Stomach (tissue), 19 donors: ENCODE measurements at places on chromosomes 7 and 10. TPM values are rescaled to one million over a fixed set of nuclear protein-coding genes. Genes with fewer than 3 reads are reported as not detected.

DNA sequence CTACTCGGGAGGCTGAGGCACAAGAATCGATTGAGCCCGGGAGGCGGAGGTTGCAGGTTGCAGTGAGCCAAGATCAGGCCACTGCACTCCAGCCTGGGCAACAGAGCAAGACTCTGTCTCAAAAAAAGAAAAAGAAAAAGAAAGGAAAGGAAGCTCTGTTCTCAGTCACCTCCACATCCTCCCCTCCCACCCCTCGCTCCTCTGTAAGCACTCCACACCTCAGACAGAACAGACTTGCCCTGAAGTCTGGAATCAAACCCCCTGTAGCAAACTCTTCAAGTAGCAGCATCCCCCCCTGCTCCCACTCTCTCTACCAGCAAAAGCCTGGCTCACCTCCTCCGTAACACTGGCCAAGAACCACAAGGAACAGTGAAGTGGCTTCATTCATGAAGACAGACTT lies 66.7 kb downstream of the PARD3 start:
- DNase-seq = no peak

GRCh38 chr7:95867309-95867708 lies 95.0 kb downstream of the DYNC1I1 start:
- no peak for DNase-seq

GRCh38 chr10:62503872-62504271 lies 129.7 kb downstream of the ZNF365 start:
- DNase-seq = no peak

- no peak for DNase-seq
Observed at GRCh38 chr10:19843487-19843886, 27.3 kb downstream of the PLXDC2 start.

DNA sequence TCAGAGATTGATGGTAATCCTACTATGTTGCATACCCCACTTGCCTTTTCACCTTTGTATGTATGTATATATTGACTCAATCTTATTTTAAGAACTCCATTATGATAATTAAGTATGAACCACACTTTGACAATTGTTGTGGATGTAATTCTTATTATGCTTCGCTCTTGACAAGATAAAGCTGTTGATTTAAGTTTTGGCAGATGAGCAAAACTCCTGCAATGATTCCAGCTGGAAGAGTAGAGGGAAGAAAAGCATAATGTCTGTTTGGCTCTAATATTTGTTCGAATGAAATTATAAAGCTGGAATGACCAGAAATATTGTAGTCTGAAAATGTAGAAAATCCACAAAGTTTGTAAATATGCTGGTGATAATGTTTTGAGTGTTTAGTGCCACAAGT lies 83.8 kb upstream of the AKR1E2 start:
- no peak for DNase-seq

- no peak for DNase-seq
Observed at GRCh38 chr7:112036071-112036470, 170.1 kb downstream of the DOCK4 start.

DNA sequence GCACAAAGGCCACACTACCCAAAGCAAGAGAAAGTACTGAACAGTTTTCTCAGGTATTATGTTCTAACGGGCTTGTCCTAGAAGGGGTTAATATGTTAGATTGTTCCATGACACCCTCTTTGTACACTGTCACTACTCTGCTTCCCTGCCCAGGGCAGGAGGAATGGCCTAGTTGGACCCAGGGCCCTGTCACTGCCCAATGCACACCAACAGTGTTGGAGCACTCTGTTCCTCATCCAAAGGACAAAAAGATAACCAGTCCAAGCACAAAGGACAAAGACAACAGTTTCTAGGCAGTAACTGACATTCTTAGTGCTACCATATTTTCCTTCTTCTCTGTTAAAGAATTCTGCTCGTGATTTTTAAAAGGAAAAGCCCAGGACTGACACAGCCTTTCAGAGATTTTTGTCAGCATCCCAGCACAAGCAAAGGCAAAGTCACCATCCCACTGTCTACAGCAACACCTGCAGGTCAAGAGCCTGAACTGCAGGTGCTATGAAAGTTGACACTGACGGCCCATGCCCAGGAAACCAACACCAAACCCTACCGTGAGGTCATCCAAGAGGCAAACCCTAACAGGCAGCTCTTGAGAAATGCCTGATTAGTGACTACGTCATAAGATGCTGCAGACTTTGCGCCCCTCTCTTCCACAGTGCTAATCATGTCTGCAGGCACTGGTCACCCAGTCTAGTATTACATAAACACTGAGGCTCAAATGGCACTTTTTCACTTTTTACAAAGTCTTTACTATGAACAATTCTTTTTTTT lies 13.2 kb downstream of the NUDCD3 start:
- peak; percentile 85 for DNase-seq

DNA sequence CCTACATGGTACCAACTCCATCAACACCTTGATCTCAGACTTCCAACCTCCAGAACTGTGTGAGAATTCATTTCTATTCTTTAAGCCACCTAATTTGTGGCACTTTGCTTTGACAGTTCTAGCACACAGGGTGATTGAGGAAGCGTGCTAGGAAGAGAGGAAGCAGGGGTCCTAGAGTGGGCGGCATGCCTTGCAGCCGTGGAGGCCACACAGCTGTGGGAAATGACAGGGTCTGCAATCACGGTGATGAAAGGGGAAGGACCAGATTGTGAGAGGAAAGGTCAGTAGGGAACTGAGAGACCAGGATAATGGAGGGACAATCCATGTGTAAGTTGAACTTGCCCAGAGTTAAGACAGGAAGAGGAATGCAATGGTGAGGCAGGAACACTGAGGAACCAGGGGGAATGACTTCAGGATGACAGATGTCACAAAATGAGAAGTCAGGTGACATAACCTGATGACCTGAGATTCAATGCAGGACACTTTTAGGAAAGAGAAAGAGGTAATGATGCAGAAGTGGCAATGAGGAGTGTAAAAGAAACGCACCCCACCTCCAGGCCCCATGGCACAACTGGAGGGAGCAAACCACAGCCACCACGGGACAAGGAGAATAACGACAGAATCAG lies 87.3 kb upstream of the PIK3CG start:
- DNase-seq = no peak

- DNase-seq = no peak
Observed at GRCh38 chr10:97053276-97053675, 132.5 kb downstream of the SLIT1 start.

GRCh38 chr7:4026941-4027486 lies 655.1 kb upstream of the FOXK1 start:
- DNase-seq = no peak

- no peak for DNase-seq
Observed at GRCh38 chr7:28879105-28879504, 79.0 kb downstream of the TRIL start.

- no peak for DNase-seq
Observed at GRCh38 chr10:22612318-22612717, 102.1 kb downstream of the PIP4K2A start.

- peak; percentile 59 for DNase-seq
Observed at GRCh38 chr10:51035344-51035743, 38.9 kb upstream of the PRKG1 start.

- no peak for DNase-seq
Observed at GRCh38 chr7:22895140-22895827, 72.6 kb upstream of the TOMM7 start.

DNA sequence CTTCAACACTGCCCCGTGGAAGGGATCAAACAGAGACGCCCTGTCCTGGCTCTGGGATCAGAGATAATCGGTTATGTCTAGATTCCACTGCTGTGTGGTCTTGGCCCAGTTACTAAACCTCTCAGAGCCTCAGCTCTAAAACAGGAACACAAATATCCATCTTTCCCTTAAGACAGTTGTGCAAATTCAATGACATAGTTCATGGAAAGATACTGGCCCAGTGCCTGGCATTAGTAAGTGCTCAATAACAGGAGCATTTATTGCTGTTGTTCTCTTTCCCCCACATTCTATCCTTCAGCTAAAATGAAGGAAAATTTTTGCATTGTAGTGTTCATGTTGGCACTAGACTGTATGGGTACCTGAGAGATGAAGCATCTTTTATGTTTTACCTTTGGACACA lies 58.6 kb downstream of the TACC2 start:
- DNase-seq = no peak

DNA sequence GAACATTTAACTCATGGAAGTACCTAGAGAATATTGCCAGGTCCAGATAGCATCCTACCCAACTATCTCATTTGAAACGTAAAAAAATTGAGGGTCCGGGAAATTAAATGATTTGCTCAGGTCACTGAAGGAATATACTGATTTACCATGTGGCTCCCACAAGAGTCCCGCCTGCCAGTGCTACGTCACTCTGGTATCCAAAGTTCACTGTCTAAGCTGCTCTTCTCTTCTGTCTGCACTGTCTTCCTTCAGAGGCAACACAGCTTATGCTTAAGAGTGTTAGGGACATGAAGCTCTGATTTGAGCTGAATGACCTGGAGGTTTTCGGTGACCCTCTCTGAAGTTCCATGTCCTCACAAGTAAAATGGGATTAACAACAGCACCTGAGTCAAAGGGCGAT lies 114.6 kb downstream of the PDE1C start:
- DNase-seq = no peak

DNA sequence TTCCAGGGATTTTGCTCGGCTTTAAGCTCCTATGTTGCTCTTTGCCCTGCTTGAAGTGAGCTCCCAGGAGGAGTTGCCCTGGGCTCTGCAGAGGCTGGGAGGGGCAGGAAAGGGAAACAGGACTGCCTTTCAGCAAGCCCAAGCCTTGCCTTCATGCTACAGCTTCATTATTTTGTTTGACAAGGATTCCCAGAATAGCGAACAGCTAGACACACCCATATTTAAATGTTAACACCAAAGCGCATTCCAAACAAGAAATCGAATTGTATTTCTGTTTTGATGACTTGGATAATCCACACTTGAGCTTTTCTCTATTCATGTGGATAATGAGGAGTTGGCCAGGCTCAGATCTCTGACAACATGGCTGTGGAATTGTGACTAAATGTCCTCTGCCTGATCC lies 6.3 kb downstream of the KIAA1217 start:
- DNase-seq = no peak

DNA sequence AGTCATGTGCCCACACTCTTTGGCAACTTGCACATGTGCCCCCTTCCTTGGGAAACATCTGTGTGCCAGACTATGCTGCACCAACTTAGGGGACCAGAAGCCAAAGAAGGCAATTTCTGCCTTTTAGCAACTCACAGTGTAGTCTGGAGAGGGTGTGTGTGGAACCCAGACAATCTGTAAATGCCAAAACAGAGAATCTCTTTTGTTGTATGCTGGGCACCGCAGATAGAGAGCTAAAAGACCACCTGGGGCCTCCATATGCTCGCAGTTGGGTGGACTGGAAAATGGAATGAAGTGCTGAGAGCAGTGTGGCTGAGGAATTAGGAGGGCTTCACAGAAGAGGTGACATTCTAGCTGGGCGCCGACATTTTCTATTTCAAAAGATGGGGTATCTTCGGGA lies 26.4 kb downstream of the UBTD1 start:
- no peak for DNase-seq

DNA sequence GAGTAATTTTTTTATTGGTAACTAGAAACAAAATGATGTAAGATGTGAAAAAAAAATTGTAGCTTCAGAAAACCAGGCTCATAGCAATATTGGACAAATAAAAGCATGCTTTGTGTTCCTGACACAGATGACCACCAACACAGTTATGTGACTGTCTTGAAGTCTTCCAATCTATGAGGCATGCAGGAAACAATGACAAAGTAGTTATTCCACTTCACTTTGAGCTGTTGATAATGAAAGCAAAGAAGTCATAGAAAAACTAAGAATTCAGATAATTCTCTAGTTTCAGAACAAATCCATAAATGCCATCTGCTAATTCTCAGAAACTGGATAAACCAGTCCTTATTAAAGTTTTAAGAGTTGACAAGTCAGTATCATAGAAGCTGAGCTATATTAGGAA lies 378.4 kb upstream of the SEMA3D start:
- peak; percentile 29 for DNase-seq

- DNase-seq = no peak
Observed at GRCh38 chr10:31581741-31582323, 262.8 kb downstream of the ZEB1 start.

- DNase-seq = peak; percentile 40
Observed at GRCh38 chr7:131329176-131329570, 1.5 kb downstream of the MKLN1 start.

DNA sequence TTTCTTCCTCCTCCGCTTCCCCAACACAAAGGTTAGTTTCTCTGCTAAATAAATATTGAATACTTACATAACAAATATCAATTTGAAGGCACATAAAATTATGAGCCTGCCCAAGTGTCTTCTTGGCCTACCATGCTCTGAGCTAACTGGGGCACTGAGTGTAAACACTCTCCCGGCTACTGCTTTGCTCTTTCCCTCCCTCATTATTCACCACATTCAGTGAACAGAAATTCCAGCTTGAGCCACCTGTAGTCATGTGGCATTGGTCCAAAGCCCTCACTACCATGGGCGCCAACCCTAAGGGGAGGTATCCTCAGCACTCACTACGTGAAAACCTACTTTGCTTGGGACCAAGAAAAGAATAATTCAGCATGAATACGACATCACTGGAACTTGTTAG lies 409.0 kb downstream of the KCNMA1 start:
- DNase-seq = peak; percentile 33

DNA sequence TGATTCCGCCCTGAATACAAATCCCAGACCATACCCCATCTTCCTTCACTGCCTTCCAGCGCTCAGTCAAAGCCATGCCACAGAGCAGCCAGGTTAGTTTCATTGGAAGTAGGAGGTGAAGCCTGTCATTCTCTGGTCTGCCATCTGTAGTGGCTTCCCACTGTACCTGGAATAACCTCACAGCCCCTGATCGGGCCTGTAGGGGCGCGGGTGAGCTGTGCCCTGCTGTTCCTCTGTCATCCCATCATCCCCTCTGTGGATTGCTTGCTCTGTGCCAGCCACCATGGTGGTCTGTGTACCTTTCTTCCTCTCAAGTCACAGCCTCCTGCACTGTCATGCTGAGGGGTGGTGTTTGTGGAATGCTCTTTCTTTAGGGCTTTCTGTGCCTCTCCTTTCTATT lies 155.1 kb downstream of the ZNF22 start:
- no peak for DNase-seq

DNA sequence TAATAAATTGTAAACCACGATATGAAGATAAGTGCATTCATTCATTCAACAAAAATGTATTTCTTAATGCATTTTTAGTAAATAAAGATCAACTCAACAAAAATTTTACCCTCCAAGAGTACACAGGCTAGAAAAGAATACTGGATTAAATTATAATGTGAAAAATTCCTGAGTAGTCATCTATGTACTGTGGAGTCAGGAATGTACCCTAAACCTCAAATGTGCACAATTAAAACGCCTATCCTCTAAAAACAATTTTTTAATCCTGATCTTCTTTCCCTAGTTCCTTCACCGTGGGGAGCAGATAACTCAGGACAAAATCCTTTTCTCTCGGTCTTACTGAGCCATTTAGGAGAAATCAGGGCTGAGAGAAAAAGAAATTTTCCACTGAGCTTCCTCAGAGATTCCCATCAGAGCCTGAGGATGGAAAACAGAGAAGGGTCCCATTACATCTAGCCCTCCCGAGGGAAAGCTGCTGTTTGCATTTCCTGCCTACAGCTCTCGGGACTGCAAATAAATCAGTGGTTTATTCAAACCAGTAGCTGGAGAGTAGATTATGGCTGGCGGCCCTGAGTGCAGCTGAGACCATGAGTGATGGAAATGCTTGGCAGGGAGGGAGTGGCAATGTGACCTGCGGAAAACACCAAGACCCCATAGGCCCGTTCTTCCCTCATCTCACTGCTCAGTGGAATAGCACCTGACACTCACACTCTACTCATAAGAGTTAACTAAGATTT lies 7.4 kb downstream of the TAS2R40 start:
- no peak for DNase-seq

The CREB5 gene
- not detected for total RNA-seq

The ECHDC3 gene
- 12.5 TPM for total RNA-seq

The GFRA1 gene
- total RNA-seq = 5.3 TPM

The POLL gene
- 62.9 TPM for total RNA-seq

The C10orf120 gene
- not detected for total RNA-seq

The FLNC gene
- total RNA-seq = 62.4 TPM

The NUTM2A gene
- total RNA-seq = 7.0 TPM

The MBLAC1 gene
- total RNA-seq = not detected

The DLG5 gene
- total RNA-seq = 33.0 TPM
